Type B pancreatic cell (in vitro differentiated cells): ENCODE measurements at places on chromosomes 1 and 21. TPM values are rescaled to one million over a fixed set of nuclear protein-coding genes. Genes with fewer than 3 reads are reported as not detected.

DNA sequence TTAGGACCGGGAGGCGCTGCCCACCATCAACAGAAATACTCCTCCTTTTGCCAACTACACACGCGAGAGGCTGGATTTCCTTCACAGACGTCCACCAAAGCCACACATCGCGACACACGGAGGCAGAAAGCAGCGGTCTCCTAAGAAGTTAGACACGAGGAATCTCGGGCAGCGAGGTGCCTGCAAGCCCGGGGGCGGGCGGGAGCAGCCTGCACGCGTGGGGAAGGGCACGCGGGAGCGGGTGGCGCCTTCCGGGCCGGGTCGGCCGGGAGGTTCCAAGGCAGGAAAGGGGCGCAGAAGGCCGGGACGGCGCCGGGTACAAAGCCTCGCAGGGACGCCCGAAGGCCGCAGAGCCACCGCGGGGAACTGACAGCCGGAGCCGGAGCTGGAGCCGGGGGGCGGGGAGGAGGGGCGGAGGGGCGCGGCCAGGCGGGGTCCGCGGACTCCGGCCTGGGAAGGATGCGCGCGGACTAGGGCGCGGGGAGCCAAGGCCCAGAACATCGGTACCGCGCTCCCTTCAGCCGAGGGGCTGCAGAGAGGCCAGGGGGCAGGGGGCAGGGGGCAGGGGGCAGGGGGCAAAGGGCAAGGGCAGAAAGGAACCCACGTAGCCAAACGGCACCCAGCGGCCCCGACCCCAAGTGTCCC lies 722 bp downstream of the NPHP4 start:
- DNase-seq, result no peak

- DNase-seq, result no peak
Observed at GRCh38 chr1:162224267-162224666, 152.4 kb downstream of the SPATA46 start.

- DNase-seq, result no peak
Observed at GRCh38 chr1:232250838-232251237, 379.1 kb downstream of the SIPA1L2 start.

- DNase-seq, result no peak
Observed at GRCh38 chr1:80987824-80988223, 812.9 kb upstream of the ADGRL2 start.

DNA sequence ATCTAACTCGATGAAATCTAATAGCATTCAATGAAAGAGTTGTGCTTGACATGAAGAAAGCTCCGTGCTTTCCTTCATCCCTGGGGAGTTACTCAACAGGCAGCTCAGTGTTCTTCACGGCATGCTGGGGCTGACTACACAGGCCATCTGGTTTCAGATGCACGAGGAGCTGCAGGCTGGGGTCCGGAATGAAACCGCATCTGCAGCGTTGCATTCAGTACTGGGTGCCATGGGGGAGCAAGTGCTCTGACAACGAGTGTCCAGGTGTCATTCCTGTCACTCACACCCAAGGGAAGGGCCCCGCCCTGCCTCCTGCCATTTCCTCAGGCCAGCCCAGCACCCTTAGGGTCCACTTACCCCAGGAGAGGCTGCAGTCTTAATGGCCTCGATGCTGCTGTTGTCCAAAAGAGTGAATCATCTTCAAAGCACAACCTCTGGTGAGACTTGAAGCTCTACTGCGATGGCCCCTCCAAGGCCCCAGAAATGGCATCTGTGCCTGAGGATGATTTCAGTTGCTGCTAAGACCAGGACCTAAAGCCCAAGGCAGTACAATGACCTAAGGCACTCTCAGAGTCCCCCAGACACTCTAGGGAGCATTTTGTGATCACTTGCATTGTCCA lies 61.4 kb downstream of the STUM start:
- no peak for DNase-seq

DNA sequence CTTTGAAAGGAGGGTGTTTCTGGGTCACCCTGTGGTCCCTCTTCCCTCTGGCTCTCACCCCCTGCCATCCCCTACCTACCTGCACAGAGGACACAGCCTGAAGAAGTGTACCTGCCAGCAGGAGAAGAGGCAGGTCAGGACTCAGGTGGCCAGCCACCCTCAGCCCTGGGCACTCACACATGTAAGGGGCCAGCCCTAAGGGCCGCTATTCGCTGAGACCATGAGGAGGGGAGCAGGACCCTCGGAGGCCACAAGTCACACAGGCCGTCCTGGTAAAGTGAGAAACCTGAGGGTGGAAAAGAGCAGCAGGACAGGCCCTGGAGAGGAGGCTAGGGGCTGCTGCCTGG lies 1.2 kb downstream of the ZNF692 start:
- DNase-seq, result no peak

DNA sequence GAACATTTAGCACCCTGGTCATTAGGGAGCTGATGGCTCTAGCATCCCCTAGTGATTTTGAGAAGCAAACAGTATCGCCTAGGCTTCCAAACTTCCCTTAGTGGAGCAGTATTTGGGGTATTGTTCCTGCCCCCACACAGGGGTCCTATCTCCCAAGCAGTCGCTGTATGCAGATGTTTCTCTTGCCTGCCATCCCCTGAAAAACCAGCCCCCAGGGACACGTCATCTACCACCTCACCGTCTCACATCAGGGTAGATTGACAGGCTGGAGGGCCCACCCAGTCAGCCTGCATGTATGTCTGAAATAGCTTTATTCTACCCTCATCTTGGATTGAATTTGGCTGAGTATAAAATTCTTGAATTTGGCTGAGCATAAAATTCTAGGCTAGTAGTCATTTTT lies 33.9 kb downstream of the TENT5C start:
- no peak for DNase-seq

- no peak for DNase-seq
Observed at GRCh38 chr1:24526940-24527542, 24.4 kb downstream of the RCAN3 start.

DNA sequence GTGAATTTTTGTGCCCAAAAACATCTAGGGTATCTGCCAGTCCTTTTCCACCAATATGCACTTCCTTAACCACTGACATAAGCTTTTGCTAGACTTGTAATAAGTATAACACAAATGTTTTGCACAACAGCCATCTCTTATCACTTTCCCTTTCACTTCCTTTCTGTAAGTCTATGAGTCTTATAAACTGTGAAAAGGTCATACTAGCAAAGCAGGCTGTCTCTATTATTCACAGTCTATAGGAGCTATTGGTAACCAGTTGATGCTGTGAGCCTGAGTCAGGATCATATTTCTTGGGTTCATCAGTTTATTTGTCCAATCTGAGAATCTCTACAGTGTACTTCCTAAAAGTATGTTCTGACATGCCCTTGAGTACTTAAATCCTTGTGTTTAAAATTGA lies 172.6 kb downstream of the CHRM3 start:
- DNase-seq, result no peak

GRCh38 chr1:226108935-226109828 lies 46.7 kb downstream of the H3-3A start:
- DNase-seq, result no peak

GRCh38 chr1:213829780-213830179 lies 158.0 kb upstream of the PROX1 start:
- no peak for DNase-seq

DNA sequence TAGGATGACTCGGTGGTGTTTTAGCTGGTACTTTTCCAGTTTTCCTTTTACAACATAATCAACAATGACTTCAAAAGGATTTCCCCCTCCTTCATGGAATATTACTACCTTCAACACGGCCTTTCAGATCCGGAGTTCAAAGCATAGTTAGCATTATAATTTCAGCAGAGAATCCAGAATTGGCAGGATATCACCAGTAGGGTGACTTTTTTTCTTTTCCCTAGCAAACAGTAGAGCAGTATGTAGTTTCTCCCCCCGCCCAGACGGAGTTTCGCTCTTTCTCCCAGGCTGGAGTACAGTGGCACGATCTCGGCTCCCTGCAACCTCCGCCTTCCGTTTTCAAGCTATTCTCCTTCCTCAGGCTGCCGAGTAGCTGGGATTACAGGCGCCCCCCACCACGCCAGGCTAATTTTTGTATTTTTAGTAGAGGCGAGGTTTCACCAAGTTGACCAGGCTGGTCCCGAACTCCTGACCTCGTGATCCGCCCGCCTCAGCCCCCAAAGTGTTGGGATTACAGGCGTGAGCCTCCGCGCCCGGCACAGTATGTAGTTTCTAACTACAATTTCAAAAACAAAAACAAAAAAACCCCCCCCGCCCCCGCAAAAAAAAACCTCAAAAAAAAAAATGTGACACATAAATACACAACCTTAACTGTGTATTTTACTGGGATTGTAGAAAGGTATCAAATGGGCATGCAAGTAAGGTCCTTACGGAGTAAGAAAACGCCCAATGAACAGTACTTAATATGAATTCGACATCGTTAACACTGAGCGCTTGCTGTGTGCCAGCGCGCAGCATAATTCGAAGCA lies 1.5 kb upstream of the COX20 start:
- DNase-seq, result no peak

The OR2T29 gene
- not detected in 2 replicates for total RNA-seq

The LEMD1 gene
- 5.5 and 8.1 TPM in 2 replicates for total RNA-seq

The OR2T2 gene
- not detected in 2 replicates for total RNA-seq

The CYP4X1 gene
- 0.31 and 1.8 TPM in 2 replicates for total RNA-seq

The ANGPTL1 gene
- total RNA-seq, result 0.43 and 17.9 TPM in 2 replicates

The BRDT gene
- not detected in 2 replicates for total RNA-seq

The AMY2A gene
- total RNA-seq, result not detected in 2 replicates

The ZMYND12 gene
- total RNA-seq, result 1.5 and 1.8 TPM in 2 replicates
